Glutamatergic neuron (in vitro differentiated cells): ENCODE measurements at places on chromosomes 3 and 15.

DNA sequence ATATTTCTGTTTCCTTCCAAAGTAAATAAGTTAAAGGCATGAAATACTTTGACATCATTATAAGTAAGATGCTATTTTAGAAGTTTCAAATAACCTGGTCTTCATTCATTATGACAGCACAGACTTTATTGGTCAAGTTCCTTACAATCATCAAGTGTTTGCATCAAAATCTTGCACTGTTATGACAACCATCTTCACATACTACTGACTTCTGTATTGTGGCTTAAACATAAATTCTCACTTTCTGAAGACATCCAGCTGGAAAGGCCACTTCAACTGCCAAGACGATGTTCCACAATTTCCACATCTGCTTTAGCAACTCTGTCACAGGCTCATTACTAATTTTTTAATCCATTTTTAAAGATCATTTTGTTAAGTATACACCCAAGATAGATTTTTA, 408.0 kb downstream of the MECOM start:
- no peak overlapping the region for H3K27ac ChIP-seq
- H3K36me3 ChIP-seq, result no peaks in the 10 kb centered on the region
- peaks cover 1% of the 10 kb centered on the region for H3K4me1 ChIP-seq
- no peak overlapping the region for H3K4me3 ChIP-seq

DNA sequence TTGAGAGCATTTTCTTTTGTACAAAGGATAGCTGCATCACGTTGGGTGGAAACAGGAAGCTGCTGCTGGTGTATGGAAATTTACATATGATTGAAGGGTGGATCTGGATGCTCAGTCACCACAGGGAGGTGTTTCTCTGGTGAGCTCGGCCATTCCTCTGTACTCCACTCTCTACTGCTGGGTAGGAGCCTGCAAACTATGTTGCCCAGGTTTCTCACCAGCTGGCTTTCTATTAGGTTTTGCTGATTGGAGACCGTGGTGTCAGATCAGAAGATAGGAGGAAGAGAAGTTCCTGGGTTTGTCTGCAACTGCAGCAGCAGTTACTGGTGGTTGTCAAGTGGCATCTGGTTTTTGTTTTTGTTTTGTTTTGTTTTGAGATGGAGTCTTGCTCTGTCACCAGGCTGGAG, 61.7 kb downstream of the TAMM41 start:
- DNase-seq, result no peak
- H3K4me1 ChIP-seq, result no peaks in the 10 kb centered on the region
- H3K27me3 ChIP-seq, result no peaks in the 10 kb centered on the region
- no peak overlapping the region for H3K4me3 ChIP-seq
- no peaks in the 10 kb centered on the region for H3K36me3 ChIP-seq
- H3K27ac ChIP-seq, result no peak overlapping the region

DNA sequence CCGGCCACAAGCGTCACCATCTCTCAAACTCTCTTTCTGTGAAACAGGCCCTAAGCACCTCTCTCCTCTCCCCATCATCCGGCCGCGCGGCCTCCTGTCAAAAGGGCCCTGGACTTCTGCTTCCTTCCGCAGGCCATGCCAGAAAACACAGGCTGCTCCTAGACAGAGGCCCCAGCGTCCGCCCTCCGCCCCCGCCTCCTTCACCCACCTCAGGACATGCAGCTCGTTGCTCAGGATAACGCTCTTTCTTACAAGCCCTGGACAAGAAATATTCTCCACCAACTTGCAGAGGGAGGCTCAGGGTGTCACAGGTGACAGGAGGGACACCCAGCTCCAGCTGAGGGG, 212.0 kb downstream of the XXYLT1 start:
- no peak overlapping the region for H3K27ac ChIP-seq
- H3K27me3 ChIP-seq, result peaks cover 9% of the 10 kb centered on the region
- no peak for DNase-seq
- no peaks in the 10 kb centered on the region for H3K36me3 ChIP-seq

DNA sequence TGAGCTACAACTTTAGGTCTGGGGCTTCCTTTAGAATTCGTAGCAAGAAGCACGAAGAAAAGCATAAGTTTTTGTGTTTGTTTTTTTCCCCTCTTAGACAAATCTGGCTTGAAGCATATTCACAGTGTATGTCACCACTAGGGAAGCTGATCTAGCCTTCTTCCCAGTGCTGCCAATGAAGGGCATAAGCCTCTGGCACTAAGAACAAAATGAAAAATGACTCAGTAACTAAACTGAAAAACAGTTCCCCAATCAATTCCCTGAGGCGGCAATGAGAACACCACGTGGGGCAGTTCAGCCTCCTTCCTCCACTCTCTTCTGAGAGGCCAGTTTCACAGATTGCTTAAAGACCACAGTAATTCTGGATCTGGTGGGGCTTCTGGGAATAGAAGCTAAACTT, 338.1 kb downstream of the GAP43 start:
- H3K27ac ChIP-seq, result peak overlapping the region; percentile 13
- no peak overlapping the region for H3K4me3 ChIP-seq
- H3K27me3 ChIP-seq, result peaks cover 1% of the 10 kb centered on the region
- H3K4me1 ChIP-seq, result peaks cover 16% of the 10 kb centered on the region
- no peak for DNase-seq

GRCh38 chr15:83462026-83462425, 14.9 kb downstream of the SH3GL3 start:
- H3K27ac ChIP-seq, result no peak overlapping the region
- no peak for DNase-seq
- no peaks in the 10 kb centered on the region for H3K36me3 ChIP-seq
- no peaks in the 10 kb centered on the region for H3K27me3 ChIP-seq
- H3K4me1 ChIP-seq, result no peaks in the 10 kb centered on the region

DNA sequence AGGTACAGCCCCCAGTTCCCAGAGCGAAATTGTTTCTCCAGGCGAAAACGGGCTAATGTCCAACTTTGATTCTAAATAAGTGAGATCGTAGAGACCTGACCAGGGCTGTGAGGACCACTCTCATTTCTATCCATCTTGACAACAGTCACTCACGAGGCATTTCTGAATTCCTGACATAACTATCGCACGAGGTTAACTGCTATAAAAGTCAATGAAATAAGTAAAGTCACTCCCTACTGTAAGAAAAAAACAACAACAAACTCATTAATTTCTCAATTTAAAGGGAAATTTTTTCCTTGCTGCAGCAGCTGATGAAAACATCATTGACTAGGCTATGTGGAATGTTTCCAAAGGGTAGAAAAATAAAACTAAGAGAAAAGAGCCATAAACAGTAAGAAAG, 69.1 kb downstream of the GREM1 start:
- H3K4me1 ChIP-seq, result no peaks in the 10 kb centered on the region
- no peak for DNase-seq
- no peak overlapping the region for H3K4me3 ChIP-seq
- no peaks in the 10 kb centered on the region for H3K36me3 ChIP-seq
- no peaks in the 10 kb centered on the region for H3K27me3 ChIP-seq

DNA sequence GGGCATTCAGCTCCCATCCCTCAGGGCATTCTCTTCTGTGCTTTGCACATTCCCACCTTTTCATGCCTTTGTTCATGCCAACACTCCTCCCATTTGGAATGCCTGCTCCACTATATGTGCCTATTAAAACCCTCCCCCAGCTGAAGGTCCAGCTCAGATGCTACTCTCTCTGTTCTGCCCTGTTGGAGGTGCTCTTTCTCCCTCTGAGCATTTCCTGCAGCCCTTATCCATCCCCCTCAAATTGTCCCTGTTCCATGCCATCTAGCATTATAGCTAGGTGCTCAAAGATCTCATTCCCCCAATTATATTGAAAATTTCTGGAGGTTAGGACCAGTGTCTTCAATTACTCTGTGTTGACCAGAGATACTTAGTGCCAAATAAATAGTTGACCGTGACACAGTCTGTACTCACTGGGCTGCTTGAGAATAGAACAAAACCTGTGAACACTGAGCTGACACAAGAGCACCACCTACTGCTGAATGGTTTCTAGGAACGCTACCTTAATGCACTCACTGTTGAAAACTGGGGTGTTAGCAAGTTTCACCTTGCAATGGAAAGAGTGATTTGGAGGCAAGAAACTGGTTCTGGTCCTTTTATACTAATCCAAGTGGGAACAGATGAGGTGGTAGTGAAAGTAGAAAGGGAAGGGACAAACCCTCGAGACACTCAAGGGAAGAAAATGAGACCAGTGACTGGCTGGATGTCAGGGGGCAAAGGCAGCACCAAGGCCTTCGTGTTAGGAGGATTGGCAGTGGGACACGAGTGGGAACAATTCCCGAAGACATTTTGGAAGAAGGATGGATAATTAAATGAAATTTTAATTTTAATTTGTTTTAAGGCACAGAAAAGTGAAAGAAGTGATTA, 289.8 kb upstream of the ROPN1 start:
- no peak overlapping the region for H3K4me3 ChIP-seq
- DNase-seq, result no peak
- H3K27me3 ChIP-seq, result peaks cover 19% of the 10 kb centered on the region
- H3K27ac ChIP-seq, result peak overlapping the region; percentile 29
- H3K4me1 ChIP-seq, result peaks cover 63% of the 10 kb centered on the region
- peaks cover 11% of the 10 kb centered on the region for H3K36me3 ChIP-seq

DNA sequence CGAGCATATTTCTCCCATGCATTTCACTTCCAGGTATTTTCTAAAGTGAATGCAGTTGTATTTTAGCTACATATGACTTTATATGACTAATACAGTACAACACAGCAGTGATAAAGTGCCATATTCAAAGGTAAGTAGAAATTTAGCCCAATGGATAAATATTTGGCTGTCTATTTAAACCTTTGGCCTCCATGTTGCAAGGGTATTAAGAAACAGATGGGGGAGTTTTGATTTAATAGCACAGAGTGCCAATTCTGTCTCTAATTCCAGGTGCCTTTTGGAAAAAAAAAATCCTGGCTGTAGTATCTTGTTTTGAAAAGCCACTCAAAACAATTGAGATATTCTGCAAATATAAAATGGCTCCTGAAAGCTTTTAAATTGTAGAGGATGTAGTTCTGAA, 44.9 kb upstream of the SGO1 start:
- H3K4me3 ChIP-seq, result no peak overlapping the region
- H3K36me3 ChIP-seq, result no peaks in the 10 kb centered on the region
- no peak for DNase-seq
- no peaks in the 10 kb centered on the region for H3K4me1 ChIP-seq
- H3K27ac ChIP-seq, result no peak overlapping the region
- H3K27me3 ChIP-seq, result no peaks in the 10 kb centered on the region

DNA sequence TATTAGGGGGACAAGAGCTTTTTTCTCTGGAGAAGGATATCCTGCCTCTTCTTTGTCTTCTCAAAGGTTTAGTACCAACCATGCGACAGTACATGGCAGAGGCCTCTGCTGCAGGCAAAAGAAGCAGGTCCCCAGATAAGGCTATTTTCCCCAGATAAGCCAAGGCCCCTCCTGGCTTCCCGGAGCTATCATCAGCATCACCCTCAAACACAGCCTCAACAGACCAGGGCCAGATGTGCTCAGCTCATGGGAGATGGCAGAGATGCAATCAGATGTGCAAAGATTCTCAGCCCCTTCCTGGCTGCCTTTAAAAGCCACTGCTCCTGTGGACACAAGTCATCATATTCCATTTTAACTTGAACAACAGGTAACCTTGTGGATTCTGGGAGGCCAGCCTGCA, 49.0 kb downstream of the NTRK3 start:
- peaks cover 11% of the 10 kb centered on the region for H3K4me1 ChIP-seq
- peaks cover under 1% of the 10 kb centered on the region for H3K36me3 ChIP-seq

DNA sequence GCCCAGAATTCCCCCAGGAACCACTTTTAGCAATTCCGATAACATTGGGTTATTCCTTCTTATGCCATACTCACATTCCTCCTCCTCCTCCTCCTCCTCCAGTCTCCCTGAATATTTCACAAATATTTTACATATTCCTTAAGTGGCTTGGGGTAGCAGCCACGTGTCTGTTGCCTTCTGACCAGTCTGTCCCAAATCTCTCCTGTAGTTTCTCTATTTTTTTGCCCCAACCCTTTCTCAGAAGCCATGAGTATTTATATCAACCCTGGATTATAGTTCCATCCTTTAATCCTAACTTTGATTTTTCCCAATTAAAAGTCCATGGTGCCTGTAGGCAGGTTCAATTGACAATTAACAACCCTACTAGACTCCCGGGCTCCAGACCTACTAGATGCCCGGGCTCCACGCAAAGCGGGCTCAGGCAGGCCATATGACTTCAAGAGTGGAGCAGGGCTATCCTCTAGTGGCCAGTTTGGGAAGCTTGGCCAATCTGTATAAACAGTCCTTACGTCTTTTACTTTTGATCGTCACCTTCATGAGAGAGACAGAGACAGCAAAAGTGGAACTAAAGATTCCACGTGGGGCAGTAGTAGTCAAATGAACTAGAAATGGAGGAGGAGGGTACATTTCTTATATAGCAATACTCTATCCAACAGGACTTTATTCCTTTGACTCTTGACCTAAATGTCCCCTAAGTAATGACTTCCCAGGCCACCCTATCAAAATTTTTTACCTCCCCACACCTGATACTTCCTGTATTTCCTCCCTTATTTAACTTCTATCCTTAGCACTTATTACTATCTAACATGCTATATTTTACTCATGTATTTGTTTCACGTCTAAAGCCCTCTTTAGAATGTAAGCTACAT, 69.7 kb downstream of the USF3 start:
- no peaks in the 10 kb centered on the region for H3K36me3 ChIP-seq
- DNase-seq, result peak; percentile 47
- peaks cover 7% of the 10 kb centered on the region for H3K4me1 ChIP-seq
- no peak overlapping the region for H3K4me3 ChIP-seq
- H3K27ac ChIP-seq, result no peak overlapping the region

- peaks cover 25% of the 10 kb centered on the region for H3K4me1 ChIP-seq
- H3K4me3 ChIP-seq, result no peak overlapping the region
- no peak for DNase-seq
- no peak overlapping the region for H3K27ac ChIP-seq
- H3K27me3 ChIP-seq, result peaks cover 4% of the 10 kb centered on the region
Measured at GRCh38 chr15:41777421-41777973, 3.2 kb downstream of the MAPKBP1 start.

- H3K4me3 ChIP-seq, result no peak overlapping the region
- no peak overlapping the region for H3K27ac ChIP-seq
- H3K36me3 ChIP-seq, result peaks cover 8% of the 10 kb centered on the region
- DNase-seq, result no peak
- H3K4me1 ChIP-seq, result no peaks in the 10 kb centered on the region
Measured at GRCh38 chr3:163476179-163476578, 1602.1 kb downstream of the SI start.

DNA sequence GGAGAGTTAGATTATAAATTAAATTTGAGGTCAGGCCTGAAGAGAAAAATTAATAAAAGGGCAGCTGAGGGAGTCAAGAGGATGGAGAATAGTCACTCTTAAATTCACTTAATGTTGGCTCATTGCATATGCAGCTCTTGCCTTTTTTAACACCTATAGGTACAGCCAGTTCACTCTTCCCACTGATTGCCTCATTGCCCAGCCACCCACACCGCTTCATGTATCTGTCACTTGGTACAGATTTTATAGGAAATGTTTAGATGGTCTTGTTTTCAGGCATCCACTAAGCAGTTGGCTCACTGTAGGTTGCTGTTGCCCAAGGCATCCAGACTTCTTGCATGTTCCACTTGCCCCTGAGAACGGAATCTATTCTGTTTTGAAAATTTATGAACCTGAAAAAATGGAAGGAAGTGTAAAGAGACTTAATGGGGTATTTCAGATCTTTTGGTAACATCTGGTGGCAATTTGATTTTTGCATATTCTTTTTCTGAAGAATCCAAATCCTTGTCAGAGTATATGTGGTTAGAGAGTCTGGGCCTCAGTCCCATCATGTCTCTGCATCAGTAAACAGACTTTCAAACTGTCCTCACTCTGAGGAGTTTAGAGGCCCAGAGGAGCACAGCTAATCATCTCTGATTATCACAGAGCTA, 151.9 kb downstream of the RBPMS2 start:
- no peak overlapping the region for H3K27ac ChIP-seq
- no peak for DNase-seq
- H3K4me1 ChIP-seq, result peaks cover 20% of the 10 kb centered on the region
- no peaks in the 10 kb centered on the region for H3K36me3 ChIP-seq
- peaks cover 4% of the 10 kb centered on the region for H3K27me3 ChIP-seq

- H3K27me3 ChIP-seq, result no peaks in the 10 kb centered on the region
- no peak for DNase-seq
- H3K27ac ChIP-seq, result no peak overlapping the region
Measured at GRCh38 chr3:179526482-179526881, 36.2 kb upstream of the ACTL6A start.
